ENCODE measurements at places on chromosomes 7 and 10.

- peak; percentile 47 for DNase-seq
These were observed 150.0 kb upstream of the RSU1 start for GRCh38 chr10:16966991-16967865.

DNA sequence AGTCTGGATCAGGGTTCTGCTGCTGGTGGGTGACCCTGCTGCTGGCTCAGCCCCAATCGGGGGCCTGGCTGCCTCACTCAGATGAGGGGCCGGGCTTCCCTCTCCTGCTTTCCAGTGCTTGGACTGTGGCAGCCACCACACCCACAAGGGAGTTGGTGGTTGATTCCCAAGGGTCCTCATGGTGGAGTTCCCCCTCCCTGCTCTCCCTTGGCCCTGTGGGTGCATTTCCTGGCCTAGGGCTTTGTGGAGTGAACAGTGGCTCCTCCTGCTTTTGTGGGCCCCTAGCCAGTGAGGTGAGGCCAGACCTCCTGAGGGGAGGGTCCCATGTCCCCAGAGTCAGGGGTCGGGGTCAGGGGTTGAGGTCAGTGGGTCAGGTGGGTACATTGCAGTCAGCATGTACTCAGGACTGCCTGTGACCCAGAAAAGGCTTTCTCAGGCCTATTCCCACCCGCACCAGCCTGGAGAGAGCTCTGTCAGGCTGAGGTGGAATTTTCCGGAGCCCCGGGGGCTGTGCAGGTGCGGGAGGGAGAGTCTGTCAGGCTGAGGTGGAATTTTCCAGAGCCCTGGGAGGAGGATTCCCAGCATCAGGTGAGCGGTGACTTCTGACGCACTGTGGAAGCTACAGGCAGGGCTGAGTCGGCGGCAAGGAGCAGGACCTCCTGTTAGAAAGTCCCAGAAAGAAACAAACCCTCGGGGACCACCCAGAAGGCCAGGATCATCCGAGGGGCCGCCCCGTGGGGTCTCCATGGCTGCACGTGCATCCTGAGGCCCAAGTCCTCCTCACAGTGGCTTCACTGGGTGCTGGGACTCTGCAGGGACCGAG lies 94.4 kb upstream of the INSIG1 start:
- DNase-seq: no peak

GRCh38 chr7:47480576-47481538 lies 101.1 kb downstream of the TNS3 start:
- no peak for DNase-seq

DNA sequence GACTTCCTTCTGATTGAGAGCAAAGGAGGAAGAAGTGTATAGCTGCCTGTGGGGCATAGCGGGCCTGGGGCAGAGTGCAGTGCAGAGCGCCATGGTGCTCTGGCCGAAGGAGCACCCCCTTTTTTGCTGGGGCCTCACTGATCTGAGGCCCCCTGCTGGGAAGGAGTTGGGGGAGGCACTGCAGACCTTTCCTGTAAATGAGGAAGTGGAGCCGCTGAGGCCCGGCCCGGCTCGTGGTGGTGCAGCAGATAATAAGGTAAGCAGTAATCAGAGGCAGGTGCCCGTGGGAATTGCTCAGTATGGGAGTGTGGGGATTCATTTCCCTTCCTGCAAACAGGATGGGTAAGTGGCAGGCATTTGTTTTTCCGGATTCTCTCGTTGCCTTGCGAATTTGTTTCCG lies 373.7 kb upstream of the MKI67 start:
- no peak for DNase-seq

GRCh38 chr7:96861-97260 lies 95.5 kb upstream of the FAM20C start:
- no peak for DNase-seq

GRCh38 chr10:81874875-81875466 lies at the start of gene NRG3:
NRG3 (plus strand) TSS chr10:81875194.
- DNase-seq: no peak

DNA sequence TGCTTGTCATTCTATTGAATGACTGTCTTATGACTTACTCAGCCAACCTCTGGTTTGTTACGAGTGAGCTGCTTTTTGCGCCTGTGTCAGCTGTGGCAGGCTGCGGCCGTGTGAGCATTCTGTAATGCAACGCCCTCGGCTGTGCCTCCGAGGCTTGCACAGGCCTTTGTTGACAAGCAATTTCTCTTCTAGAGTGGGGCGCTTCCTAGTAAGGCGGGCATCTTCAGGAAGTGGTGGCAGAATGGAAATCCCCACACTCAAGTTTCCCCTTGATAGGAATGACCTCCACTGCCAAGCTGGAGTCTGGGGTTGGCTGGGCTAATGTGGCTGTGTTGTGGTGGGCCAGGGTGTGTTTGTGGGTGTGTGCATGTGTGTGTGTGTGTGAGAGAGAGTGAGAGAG lies 20.2 kb upstream of the TMEM178B start:
- DNase-seq: no peak

- DNase-seq: no peak
These were observed 114.4 kb upstream of the TCERG1L start for GRCh38 chr10:131425752-131426533.

DNA sequence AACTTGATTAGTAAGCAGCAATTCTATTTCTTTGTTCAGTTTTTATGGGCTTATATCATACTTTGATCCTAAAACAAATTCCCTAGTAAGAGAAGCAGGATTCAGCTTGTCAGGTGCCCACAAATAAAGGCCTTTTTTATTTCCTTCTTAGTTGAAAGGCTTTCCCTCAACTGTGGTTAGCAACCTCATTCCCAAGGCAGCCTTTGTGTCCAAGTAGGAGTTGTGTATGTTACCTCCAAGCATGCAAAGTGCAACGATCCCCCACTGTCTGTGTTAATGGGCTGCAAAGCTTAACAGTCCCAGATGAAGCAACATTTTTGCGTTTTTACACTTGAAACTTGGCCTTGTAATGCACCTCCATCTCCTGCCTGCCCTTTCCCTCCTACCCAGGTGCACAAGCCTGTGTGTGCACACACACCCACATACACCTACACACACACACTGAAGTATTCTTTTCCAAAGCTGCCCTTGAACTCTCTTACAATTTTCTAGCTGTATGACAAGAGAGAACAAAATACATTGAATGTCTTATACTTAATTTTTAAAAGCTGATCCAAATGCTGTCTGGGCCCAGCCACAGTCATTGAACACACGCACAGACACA lies 278.2 kb downstream of the SNX13 start:
- DNase-seq: no peak

- no peak for DNase-seq
These were observed 50.4 kb downstream of the CPEB3 start for GRCh38 chr10:92240289-92241157.

DNA sequence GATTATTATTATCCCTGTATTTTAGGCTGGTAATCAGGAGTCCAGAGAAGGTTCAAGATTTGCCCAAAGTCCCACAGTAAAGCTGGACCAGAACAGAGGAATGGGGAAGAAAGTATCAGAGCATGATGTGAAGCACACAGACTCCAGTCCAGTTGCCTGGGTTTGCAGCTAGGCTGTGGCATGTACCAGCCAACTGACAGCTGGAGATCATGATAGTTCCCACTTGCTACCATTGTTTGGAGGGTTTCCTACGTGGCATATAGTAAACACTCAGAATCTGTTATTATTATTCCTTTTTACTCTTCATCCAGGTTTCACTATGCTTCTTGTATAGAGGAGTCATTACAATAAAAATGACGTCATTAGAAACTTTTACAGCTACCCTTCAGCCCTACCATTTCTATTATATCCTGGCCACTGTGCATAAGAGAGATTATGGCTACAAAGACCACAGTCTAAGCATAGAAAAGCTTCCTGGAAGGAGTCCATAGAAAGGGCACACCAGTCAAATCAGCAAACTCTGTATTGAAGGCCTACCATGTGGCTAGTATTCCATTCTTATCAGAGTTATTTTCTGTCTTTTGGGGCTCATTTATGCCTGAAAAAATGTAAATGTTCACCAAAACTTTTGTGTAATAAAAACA lies 66.6 kb downstream of the MTPN start:
- no peak for DNase-seq

DNA sequence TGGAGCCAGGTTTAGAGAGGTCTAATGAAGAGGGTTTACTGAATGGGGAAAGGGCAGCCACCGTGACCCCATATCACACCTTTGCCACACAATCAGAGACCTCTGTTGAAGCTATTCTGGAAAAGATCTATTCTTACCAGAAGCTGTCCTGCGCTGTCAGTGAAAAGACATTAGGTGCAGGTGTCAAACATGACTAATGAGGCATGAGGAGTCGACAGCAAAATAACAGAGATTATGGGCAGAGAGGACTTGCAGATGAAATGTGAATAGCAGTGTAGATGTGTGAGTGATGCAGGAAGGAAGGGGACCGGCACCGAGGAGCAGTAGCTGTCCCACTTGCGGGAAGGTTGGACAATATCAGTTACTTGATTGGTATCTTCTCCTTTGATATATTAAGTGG lies 627.7 kb upstream of the GALNT17 start:
- DNase-seq: no peak

- DNase-seq: no peak
These were observed 47.5 kb downstream of the USP6NL start for GRCh38 chr10:11563936-11564335.

- no peak for DNase-seq
These were observed 634 bp downstream of the EZH2 start for GRCh38 chr7:148883266-148884048.

DNA sequence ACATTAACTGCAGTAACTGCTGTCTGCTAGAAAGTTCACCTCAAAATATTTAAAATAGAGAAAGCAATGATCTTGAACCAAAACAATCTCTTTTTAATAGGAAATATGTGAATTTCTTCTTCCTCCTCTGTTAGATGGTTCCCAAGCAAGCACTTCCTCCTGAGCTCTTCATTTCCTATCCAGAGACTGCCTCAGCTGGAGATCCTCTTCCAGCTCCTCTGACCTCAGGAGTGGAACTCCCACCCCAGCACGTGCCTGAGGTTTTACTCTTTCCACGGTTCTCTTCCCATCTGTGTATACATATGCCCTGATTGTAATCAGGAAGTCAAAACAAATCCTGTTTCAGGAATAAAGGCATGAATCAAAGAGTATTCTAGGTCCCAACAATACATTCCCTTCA lies 5.6 kb downstream of the DENND11 start:
- no peak for DNase-seq

DNA sequence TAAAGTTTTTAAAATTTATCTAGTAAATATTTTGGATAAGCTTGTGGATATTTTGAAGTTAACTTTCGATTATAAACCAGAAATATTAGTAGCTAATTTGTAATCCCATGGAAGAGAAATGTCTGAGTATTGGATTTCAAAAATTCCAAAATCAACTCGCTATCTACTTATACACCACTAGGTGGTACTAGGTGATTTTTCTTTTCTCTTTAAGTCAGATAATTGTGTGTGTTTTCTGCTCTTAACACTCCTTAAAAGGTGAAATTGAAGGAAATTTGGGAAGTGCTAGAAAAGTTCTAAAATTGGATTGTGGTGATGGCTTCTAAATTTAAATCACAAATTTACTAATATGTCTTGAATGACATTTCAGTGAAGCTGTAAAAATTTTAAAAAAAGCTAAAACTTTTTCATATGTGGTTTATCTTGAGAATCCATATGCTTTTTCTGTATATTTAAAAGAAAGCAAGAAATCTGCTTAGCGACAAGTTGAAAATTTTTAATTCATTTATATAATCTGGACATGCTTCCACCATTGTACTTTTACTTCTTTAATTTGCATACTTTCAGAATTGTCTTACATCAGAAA lies 90.2 kb downstream of the IPMK start:
- no peak for DNase-seq

GRCh38 chr10:29114141-29114540 lies 174.7 kb upstream of the LYZL1 start:
- no peak for DNase-seq

Data from fibroblast of skin of left biceps (primary cell).